OCI-LY7 (cell line): ENCODE measurements at places on chromosomes 5 and 9.

- DNase-seq = no peak
These were observed 4.8 kb downstream of the PLK2 start for GRCh38 chr5:58455066-58455465.

DNA sequence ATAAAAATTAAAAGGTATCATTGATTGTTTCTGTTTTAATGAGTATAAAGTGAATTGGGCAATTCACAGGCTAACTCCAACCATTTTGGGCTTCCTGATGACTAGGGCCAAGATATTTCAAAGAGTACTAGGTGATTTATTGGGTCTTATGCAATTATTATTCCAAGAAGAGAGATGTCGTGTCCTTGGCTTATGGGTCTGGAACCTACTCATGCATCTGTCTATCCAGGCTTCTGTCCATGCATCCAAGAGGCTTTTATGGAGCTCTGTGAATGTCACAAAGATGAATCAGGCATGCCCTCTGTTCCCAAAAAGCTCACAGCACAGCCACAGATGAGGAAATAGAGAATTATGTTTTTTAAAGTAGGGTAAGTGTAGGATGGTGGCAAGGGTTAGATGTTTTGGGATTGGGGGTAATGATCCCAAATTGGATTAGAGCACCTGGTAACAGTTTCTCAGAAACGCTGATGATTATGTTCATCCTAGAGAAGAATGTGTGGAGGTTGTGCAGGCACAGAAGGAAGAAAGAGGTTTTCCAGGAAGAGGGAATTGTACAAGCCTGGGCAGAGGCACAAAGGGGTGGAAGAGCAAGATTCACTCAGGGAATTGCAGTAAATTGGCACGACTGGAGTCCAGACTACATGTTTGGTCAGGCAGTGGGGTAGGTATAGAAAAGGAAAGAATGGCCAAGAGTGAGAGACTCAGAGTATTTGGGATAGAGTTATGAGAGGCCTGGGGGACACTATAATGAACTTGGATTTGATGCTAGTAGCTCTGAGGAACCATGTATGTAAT, 83.0 kb upstream of the TNC start:
- no peak for DNase-seq

- no peak for DNase-seq
These were observed 31.7 kb downstream of the PRRX2 start for GRCh38 chr9:129696944-129697655.

DNA sequence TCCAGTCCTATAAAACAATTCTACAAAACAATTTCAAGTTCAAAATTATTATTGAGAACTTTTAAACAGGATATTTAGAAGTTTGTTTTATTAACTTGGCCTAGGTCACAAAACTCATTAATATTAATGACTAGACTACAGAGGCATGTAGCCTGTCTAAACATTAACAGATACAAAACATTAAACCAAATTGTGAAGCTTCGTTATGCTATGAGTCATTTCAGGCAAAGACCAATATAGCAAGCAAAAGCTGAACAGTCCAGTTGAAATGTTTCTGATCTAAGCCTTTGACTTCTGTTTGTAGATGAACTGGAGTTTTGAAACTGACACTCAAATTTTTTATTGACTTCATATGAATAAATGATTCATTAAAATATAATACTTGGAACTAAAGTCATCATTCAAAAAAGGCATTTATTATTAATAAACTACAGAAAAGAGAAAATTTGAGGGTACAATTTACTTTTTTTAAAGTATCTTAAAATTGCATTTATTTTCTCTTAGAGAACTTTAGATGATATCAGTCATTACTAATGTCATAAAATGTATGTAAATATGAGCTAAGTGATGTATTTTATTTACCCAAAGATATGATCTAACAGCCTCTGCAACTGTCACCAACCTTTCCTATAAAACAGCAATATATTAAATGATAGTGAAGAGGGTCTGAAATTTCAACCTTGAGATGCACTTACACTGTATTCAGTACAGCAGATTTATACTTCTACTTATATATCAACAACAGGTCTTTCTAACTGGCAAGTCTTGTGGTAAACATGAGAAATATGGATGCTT, 188.8 kb downstream of the COMMD10 start:
- DNase-seq = no peak

GRCh38 chr5:62587737-62588136, 9.1 kb downstream of the LRRC70 start:
- DNase-seq = no peak

- DNase-seq = no peak
These were observed 266.8 kb upstream of the ACTBL2 start for GRCh38 chr5:57749396-57749795.

- DNase-seq = no peak
These were observed 94.5 kb downstream of the F2RL2 start for GRCh38 chr5:76528547-76529331.
